MM.1S (cell line): ENCODE measurements at places on chromosomes 5 and 9.

GRCh38 chr5:141704782-141705297 lies 22.8 kb upstream of the ARAP3 start:
- no peaks in the 10 kb centered on the region for H3K27me3 ChIP-seq
- H3K4me3 ChIP-seq, result no peak overlapping the region
- no peak overlapping the region for H3K27ac ChIP-seq
- H3K4me1 ChIP-seq, result peaks cover 15% of the 10 kb centered on the region

- no peak overlapping the region for H3K27ac ChIP-seq
- no peaks in the 10 kb centered on the region for H3K4me1 ChIP-seq
- H3K4me3 ChIP-seq, result no peak overlapping the region
- DNase-seq, result no peak
- no peaks in the 10 kb centered on the region for H3K36me3 ChIP-seq
Measured at GRCh38 chr5:34886392-34887119, 28.7 kb downstream of the RAD1 start.

DNA sequence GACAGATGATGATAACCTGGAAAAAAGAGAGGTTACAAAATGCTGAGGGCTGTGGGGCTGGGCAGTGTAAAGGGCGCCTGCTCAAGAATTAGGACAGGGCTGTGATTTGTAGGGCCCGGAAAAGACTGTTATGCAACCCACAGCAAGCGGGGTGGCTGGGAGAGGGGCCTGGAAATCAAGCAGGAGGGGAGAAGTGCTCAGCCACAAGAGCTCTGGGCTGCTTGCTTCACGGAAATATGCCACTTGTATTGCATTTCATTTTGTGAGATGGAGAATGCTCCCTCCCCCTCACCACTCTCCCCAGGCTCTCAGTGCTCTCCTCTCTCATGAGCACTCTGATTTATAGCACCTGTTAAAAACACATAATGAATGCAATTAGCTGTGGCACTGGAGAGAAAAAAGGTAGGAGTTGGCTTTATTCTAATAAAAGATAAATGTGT lies 8.4 kb upstream of the HAND1 start:
- no peaks in the 10 kb centered on the region for H3K36me3 ChIP-seq
- H3K27ac ChIP-seq, result no peak overlapping the region
- no peak overlapping the region for H3K4me3 ChIP-seq
- H3K4me1 ChIP-seq, result 0 out of 2 replicates have a peak, but pooled peaks cover 4% of the 10 kb centered on the region

DNA sequence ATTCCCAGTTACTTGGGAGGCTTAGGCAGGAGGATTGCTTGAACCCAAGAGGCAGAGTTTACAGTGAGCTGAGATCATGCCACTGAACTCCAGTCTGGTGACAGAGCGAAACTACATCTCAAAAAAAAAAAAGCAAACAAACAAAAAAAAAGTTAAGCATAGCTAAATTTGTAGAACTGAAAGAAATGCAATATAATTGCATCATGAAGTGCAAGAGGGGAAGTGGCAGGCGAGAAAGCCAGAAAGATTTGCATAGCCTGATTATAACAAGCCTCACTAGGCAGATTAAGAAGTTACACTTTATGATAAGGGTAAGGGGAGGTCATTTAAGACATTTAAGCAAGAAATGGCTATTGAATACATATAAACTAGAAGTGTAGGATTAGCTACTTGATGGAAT lies 187.1 kb downstream of the EDIL3 start:
- no peaks in the 10 kb centered on the region for H3K36me3 ChIP-seq
- DNase-seq, result peak; percentile 15
- H3K4me3 ChIP-seq, result no peak overlapping the region

- H3K36me3 ChIP-seq, result no peaks in the 10 kb centered on the region
- H3K27me3 ChIP-seq, result no peaks in the 10 kb centered on the region
- no peak overlapping the region for H3K4me3 ChIP-seq
- no peaks in the 10 kb centered on the region for H3K4me1 ChIP-seq
- no peak for DNase-seq
- no peak overlapping the region for H3K27ac ChIP-seq
Measured at GRCh38 chr9:70435948-70436347, 21.5 kb upstream of the KLF9 start.

GRCh38 chr5:72523960-72524582 lies 16.9 kb upstream of the ZNF366 start:
- no peaks in the 10 kb centered on the region for H3K36me3 ChIP-seq
- H3K27ac ChIP-seq, result no peak overlapping the region

GRCh38 chr9:93898026-93898425 lies 57.1 kb downstream of the BARX1 start:
- no peaks in the 10 kb centered on the region for H3K36me3 ChIP-seq
- no peaks in the 10 kb centered on the region for H3K27me3 ChIP-seq
- no peak for DNase-seq
- H3K4me1 ChIP-seq, result no peaks in the 10 kb centered on the region
- no peak overlapping the region for H3K27ac ChIP-seq
- no peak overlapping the region for H3K4me3 ChIP-seq

DNA sequence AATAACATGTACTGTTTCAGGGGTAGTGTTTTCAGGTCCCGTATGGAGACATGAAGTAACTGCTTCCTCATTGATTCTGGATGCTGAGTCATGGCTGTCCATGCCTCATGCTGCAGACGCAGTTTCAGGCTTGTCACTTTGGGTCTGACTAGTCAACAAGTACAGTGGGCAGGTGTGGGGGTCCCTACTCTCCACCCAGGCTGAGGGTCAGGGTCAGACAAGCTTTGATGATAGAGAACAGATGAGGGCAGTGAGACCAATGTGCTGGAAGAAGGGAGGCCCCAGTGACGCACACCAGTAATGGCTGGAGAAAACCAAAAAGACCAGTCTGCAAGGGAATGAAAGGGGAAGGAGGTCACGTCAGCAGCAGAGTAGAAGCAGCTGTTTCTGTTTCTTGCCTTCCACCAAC lies 80.0 kb upstream of the NFIL3 start:
- no peak overlapping the region for H3K4me3 ChIP-seq
- no peaks in the 10 kb centered on the region for H3K27me3 ChIP-seq
- no peak for DNase-seq
- no peak overlapping the region for H3K27ac ChIP-seq
- H3K4me1 ChIP-seq, result no peaks in the 10 kb centered on the region
- no peaks in the 10 kb centered on the region for H3K36me3 ChIP-seq

GRCh38 chr9:12368569-12368968 lies 324.6 kb upstream of the TYRP1 start:
- no peak for DNase-seq
- no peaks in the 10 kb centered on the region for H3K27me3 ChIP-seq
- H3K27ac ChIP-seq, result no peak overlapping the region
- H3K4me1 ChIP-seq, result no peaks in the 10 kb centered on the region
- no peaks in the 10 kb centered on the region for H3K36me3 ChIP-seq

DNA sequence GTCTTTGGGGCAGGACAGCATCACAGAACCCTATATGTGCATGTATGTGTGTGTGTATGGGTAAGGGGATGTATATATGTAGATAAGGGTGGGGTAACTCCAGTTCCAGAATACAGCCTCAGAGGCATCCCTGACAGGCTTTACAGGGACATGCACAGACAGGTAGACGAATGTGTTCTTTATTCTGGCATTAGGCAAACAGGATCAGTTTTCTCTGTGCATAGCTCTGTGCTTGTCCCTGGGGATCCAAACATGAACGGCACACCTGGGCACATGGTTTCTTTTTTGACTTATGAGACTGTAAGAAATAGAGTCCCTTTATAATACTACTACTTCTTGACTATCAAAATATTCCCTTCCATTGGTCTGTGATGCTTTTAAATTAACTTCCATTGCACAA lies 120.6 kb downstream of the TRIO start:
- no peak overlapping the region for H3K4me3 ChIP-seq
- H3K4me1 ChIP-seq, result peaks cover 5% of the 10 kb centered on the region
- DNase-seq, result peak; percentile 24
- no peaks in the 10 kb centered on the region for H3K27me3 ChIP-seq

- no peak for DNase-seq
- no peaks in the 10 kb centered on the region for H3K4me1 ChIP-seq
- no peak overlapping the region for H3K4me3 ChIP-seq
- H3K27ac ChIP-seq, result no peak overlapping the region
- no peaks in the 10 kb centered on the region for H3K27me3 ChIP-seq
Measured at GRCh38 chr9:85228111-85228855, 513.5 kb downstream of the AGTPBP1 start.

DNA sequence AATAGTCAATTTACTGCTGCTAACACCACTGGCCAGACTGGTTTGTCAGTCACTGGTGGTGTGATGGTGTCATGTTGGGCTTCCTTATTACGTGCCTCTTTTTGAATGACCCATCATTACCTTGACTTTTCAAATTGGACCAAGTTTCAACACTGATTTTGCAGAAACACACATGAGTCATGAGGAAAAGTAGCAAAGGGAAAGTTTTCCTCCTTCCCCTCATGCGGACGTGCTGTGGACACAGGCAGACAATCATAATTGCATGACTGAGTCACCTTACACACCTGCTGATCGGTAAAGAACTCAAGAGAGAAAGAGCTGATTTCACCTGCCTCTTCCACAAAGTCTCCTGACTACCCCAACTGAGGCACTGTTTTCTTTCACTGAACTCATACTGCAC lies 324.5 kb downstream of the ARRDC3 start:
- no peaks in the 10 kb centered on the region for H3K27me3 ChIP-seq
- no peak for DNase-seq
- H3K4me1 ChIP-seq, result no peaks in the 10 kb centered on the region
- no peak overlapping the region for H3K4me3 ChIP-seq
- no peak overlapping the region for H3K27ac ChIP-seq
- H3K36me3 ChIP-seq, result no peaks in the 10 kb centered on the region

GRCh38 chr5:88671505-88672499 lies 211.2 kb downstream of the MEF2C start:
- H3K4me1 ChIP-seq, result peaks cover 27% of the 10 kb centered on the region
- peak overlapping the region; percentile 46 for H3K4me3 ChIP-seq
- no peaks in the 10 kb centered on the region for H3K36me3 ChIP-seq

DNA sequence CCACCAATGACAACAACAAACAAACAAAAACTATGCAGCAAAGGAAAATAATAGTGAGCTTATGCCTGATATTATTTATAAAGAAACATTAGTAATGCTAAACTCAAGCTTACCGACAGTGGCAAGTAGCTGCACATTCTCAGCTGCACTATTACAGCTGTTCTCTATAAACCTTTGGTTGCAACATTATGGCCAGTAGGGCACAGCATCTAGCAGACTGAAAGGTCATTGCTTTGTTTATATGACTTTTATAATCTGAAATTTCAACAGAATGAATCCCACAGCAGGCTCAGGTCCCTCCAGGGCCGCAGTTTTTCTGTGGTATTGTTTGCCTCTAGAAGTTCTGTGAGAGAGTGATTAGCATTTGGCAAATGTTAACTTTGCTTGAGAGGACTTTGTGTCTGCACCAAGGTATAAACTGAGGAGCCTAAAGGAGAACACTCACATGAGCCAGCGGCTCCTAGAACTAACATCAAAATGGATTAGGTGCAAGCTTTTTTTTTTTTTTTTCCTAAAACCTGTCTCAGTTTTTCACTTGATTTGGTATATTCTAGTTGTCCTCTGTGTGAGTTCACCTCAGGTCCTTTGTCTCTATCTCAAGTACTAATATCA lies 58.3 kb downstream of the IZUMO3 start:
- H3K4me1 ChIP-seq, result no peaks in the 10 kb centered on the region
- DNase-seq, result no peak
- no peak overlapping the region for H3K27ac ChIP-seq
- no peaks in the 10 kb centered on the region for H3K36me3 ChIP-seq
- no peaks in the 10 kb centered on the region for H3K27me3 ChIP-seq

- H3K4me3 ChIP-seq, result no peak overlapping the region
- H3K27ac ChIP-seq, result no peak overlapping the region
- no peaks in the 10 kb centered on the region for H3K27me3 ChIP-seq
- no peaks in the 10 kb centered on the region for H3K4me1 ChIP-seq
- H3K36me3 ChIP-seq, result no peaks in the 10 kb centered on the region
- no peak for DNase-seq
Measured at GRCh38 chr5:128358826-128359225, 179.2 kb downstream of the FBN2 start.

DNA sequence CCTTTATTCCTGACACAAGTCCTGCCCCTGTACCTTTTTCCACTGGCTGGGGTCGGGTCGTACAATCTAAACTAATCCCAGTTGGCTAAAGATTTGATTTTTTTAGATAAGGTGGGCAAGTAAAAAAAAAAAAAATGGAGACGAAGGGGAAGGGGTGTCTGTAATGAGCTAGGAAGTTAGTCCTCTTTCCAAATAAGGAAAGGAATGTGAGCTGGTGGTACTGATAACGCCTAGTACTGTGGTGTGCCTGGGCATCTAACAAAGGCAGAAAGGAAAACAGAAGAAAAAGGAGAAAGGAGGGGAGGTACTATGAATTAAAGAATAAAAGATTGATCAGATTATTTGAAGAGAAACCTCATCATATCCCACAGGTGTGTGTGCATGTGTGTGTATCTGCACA lies 21.3 kb downstream of the PRDM9 start:
- no peaks in the 10 kb centered on the region for H3K27me3 ChIP-seq
- no peak overlapping the region for H3K4me3 ChIP-seq
- no peak overlapping the region for H3K27ac ChIP-seq
- DNase-seq, result no peak
- H3K4me1 ChIP-seq, result peaks cover 5% of the 10 kb centered on the region; the same call in 1 of the 2 replicates
- H3K36me3 ChIP-seq, result no peaks in the 10 kb centered on the region

DNA sequence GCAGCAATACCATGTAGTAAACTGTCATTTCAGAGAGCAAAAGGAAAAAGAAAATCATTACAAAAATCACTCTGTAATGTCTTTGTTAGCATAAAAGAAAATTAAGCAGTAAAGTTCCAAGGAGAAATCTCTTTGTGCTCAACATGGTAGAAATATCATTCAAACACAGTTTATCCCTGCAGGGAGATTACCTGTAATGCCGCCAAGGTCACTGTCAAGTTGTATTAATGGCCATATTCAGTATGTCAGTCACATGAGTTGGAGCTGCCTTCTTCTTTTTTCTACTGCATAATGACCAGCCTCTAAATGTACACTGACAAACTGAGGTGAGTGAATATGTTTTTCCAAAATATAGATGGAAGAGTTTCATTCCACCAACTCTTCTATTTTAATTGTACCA lies 36.5 kb downstream of the MEF2C start:
- no peak overlapping the region for H3K4me3 ChIP-seq
- no peak overlapping the region for H3K27ac ChIP-seq
- DNase-seq, result no peak
- 0 out of 2 replicates have a peak, but pooled peaks cover 7% of the 10 kb centered on the region for H3K36me3 ChIP-seq

GRCh38 chr9:102049586-102050246 lies 311.3 kb upstream of the GRIN3A start:
- H3K36me3 ChIP-seq, result no peaks in the 10 kb centered on the region
- no peak overlapping the region for H3K4me3 ChIP-seq
- no peaks in the 10 kb centered on the region for H3K4me1 ChIP-seq

DNA sequence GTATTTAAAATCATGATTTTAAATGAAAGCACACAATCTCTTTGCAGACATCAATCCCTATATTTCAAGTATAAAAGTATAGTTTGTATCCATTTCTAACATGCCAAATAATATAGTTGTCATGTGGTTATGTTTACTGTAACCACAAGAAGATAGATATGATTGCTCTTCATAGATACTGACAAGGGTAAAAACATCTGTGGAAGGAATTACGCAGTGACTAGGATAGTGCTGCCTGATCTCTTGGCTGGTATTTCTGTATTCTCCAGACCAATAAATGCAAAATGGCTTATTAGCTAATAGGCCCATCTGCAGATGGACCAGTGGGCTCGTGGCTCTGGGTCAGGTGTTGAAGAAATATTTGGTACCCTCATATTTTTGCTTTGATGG lies 34.9 kb upstream of the FBN2 start:
- H3K4me3 ChIP-seq, result no peak overlapping the region
- H3K4me1 ChIP-seq, result no peaks in the 10 kb centered on the region
- no peak overlapping the region for H3K27ac ChIP-seq
- H3K27me3 ChIP-seq, result no peaks in the 10 kb centered on the region
- no peaks in the 10 kb centered on the region; the same call in 1 of the 2 replicates for H3K36me3 ChIP-seq
- DNase-seq, result no peak
